ENCODE measurements at places on chromosomes 6 and 20.

GRCh38 chr6:157143171-157143889 lies 180.0 kb downstream of the TMEM242 start:
- ATAC-seq, result peak; percentile 42

- ATAC-seq, result no peak
Observed at GRCh38 chr6:158593670-158594069, 33.8 kb downstream of the TMEM181 start.

- ATAC-seq, result no peak
Observed at GRCh38 chr6:158684311-158684710, 34.5 kb downstream of the SYTL3 start.

DNA sequence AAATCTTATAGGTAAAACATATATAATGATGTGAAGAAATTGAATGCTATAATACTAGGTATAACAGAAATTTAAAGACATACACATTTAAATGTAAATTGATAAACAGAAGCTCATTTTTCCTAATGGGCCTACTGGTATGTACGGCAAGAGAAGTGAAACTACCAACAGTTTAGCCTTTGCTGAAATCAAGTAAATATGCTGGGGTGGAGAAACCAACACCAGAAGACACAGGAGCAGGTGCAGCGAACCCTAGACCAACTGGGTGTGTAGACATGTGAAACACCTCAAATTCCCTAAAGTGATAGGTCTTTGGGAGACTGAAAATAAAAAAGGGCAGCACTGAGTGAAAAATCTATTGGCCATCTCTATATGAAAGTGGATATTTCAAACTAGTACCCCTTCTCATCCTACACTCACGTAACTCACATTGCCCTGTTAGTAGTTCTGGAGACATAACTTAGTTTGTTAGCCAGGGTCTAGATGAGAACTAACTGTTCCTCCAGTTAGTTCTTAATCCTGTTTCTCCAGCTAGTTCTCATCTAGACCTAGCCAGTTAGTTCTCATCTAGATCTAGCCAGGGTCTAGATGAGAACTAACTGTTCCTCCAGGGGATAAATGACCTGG lies 53.1 kb downstream of the SLC35D3 start:
- no peak for ATAC-seq

- ATAC-seq, result no peak
Observed at GRCh38 chr6:161429921-161430490, 156.1 kb upstream of the AGPAT4 start.

DNA sequence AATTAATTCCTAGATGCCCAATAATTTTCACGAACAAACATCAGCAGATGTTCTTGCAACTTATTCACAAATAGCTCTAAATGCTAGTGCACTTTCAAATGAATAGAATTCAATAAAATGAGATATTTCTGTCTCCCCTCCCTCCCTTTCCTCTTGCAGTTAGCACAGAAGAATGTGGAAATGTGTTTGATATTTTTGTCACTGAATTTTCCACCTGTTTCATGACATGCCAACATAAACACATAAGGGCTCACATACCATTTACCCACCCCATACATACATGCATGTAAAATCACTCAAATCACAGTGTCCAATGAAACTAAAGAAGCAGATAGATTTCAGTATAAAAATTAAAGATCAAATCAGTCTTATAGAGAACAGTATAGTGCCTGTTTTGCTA lies 746.9 kb upstream of the MARCKS start:
- ATAC-seq, result no peak

DNA sequence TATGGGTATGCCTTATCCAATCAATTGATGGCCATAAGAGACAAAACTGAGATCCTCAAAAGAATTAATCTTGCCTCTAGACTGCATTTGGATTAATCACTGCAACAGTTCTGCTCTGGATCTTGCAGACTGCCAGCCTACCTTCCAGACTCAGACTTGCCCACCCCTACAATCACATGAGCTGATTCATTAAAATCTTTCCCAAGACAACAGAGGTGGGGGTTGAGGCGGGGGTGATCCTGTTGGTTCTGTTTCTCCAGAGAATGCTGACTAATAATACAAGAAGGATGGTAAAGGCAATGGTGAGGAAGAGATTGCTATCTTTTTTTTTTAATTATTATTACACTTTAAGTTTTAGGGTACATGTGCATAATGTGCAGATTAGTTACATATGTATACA lies 43.7 kb upstream of the MEI4 start:
- no peak for ATAC-seq

- no peak for ATAC-seq
Observed at GRCh38 chr6:21208081-21208795, 385.3 kb upstream of the SOX4 start.

DNA sequence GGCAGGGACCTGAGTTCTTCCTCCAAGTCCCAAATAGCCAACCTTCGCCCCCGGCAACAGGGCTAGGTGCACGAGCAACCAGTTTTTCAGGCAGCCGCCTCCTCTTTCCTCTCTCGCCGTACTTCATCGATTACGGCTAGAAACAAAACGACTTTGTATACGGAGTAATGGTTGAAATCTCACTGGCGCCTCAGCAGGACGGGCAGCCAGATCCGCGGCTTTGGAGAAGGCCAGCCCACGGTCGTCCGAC lies 333 bp upstream of the SMIM13 start:
- peak; percentile 18 for ATAC-seq

DNA sequence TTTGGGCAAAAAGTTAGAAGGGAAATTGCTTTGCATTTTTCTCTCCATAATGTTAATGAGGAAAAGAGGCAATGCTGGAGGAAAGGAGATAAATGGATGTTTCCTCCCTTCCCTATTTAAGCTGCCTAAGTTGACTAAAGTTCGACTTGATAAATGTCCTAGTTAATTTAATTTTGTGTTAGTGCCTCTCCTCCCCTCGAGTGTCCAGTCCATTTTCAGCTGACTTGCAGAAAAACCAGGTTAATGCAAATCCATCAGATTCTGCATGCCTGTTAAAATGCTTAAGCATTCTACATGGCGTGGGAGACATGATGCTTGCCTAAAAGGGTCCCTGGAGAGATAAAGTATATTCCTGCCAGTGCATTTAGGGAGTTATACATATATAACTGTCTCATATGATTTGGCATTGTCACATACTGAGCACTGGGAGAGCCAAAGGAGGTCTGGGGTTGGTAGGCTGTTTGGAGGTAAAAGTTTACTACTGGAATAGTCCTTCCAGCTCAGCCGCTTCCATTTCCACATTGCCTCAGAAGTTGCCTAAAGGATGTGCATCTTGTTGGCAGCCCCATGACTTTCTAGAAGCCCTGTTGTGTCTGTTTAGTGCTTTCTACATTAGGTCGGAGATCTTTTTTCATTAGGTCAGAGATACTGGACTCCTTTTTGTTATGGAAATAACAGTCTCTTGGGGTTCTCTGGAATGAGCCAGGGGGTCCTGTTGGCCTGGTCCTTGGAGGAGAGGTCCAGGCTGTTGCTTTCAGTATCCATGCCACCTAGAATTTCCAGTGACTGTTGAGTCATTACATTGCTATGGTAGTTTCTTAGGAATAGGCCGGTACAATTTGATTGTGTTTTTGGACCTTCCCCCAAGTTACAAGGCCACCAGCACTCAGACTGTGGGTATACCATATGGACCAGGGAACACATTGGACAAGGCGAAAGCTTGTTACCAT lies 30.4 kb downstream of the JARID2 start:
- no peak for ATAC-seq

- ATAC-seq, result no peak
Observed at GRCh38 chr6:107121964-107122495, 6.7 kb upstream of the BEND3 start.

DNA sequence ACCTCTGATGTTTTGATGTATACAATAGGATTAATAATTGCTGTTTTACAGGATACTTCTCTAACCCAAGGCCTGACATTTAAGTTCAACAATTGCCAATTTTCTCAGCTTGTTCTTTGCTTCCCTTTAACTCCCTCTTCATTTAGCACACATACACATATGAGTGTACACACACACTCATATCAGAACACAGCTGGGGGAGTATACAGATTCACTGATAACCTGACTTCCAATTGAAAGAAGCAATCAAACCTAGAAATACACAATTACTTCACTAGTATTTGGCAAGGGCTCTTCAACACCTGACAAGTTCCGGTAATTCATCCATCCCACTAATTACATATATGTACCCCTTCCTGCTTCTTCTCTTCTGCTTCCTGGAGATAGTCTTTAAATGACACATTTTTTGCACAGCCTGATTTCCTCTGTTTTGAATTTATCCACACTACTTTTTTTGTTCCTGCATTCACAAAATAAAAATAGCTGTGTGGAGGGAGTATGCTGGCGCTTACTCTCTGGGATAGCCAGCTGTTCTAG lies 11.2 kb downstream of the UST start:
- no peak for ATAC-seq

DNA sequence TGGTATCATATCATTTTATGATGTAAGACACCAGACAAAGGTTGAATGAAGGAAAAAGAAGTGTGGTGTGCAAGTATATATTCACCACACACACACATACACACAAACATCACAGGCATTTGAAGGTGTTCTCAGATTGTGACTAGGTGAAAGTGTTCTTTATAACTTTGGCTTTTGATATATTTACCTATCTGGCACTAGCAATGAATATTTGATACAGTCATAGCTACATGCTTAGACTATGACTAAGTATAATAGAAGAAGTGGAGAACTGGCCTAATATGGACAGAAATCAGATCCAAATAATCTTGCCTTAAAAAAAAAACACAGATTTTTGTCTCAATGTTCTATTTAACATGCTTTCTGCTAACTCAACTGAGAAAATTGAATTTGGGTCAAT lies 809.9 kb downstream of the KIF16B start:
- no peak for ATAC-seq

- no peak for ATAC-seq
Observed at GRCh38 chr6:110054664-110055386, 76.7 kb downstream of the GPR6 start.

- no peak for ATAC-seq
Observed at GRCh38 chr6:31525553-31525931, 3.2 kb upstream of the MCCD1 start.

GRCh38 chr20:35909796-35910195 lies 44.5 kb downstream of the SCAND1 start:
- no peak for ATAC-seq

- ATAC-seq, result no peak
Observed at GRCh38 chr6:143449082-143449713, 1.3 kb downstream of the ADAT2 start.

GRCh38 chr20:50315586-50316551 lies 125.2 kb downstream of the CEBPB start:
- ATAC-seq, result no peak

- ATAC-seq, result no peak
Observed at GRCh38 chr6:166946125-166946524, 10.2 kb downstream of the RNASET2 start.

DNA sequence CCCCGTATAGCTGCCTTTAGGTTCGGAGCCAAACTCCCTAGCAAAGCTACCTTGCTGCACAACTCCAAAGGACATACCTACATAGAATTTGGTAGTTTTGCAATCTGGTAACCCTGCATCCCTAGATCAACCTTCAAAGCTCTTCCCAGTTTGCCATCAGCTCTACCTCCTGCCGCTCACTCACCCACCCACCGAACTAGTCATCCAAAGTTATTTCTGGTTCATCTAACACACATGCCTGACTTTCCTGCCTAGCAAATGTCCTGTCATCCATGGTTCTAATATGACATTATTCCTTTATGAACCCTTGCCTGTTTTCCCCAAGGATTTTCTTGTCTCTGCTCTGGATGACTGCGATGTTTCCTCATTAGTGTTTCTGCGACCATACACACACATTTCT lies 21.6 kb downstream of the SPAG4 start:
- ATAC-seq, result no peak

DNA sequence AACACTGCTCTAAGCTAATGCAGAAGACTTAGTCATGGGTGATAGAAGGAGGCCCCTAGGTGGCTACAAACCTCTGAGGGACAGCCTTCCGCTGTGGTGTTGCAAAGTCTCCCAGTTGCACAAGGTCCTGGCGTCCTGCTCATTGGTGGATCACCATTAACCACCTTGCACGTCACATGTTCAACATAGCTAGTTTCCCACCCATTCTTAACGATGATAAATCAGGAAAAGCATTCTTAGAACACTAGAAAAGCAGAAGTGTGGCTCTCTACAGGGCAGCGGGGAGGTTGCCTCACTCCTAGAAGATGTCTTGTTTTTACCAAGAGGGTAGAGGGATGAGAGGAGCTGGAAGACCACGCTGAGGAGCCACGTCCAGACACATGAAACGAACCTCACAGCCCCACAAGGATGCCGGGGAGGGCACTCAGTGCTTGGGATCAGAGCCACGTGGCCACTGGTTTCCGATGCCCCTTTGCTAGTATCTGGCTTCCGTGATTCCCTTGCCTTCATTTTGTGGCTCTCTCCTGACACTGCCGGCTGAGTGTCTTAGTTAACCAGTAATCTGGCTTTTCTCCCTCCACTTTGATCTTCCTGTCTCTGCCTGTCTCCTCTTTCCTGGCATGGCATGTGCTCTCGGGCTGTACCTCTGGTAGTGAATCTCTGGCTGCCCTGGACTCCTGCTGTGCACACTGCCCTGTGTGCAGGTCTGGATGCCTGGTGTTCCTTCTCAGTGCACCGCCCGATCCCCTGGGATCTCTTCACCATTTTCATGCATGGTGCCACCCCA lies 91.4 kb upstream of the NEDD9 start:
- ATAC-seq, result peak; percentile 16

- ATAC-seq, result no peak
Observed at GRCh38 chr6:28980137-28980851, 24.8 kb downstream of the ZNF311 start.

DNA sequence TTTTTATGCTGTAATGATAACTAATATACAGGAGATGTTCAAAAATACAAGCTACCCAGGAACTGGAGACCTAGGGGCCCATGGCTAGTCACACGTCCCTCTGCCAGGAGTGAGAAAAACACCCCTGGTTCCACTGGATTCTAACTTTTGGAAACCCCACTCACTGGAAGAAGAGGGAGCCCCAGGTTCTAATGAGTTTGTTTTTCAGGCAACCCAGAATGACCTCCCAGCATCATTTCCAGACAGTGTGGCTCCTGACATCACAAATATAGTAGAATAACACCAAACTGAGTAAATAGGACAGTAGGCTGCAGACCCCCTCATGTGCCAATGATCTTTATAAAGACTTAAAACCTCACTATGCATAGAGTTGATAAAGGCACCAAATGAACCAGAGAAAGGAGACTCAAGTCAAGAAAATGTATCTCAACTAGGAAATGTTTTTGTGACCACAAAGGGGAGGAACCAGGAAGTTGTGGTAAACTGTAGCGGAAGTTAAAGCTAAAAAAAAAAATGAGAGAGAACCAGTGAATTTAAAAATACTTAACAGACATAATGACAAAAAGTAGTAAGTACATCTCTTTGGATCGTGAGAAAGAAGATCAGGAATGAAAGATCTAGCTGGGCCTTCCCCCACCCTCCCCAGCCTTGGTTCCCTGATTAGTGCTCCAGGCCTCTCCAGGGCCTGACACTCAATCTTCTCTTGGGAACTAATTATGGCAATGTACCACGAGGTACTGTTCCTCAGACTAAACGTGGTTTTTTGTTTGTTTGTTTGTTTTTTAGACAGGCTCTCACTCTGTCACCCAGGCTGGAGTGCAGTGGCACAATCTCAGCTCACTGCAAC lies 19.8 kb downstream of the HLA-E start:
- no peak for ATAC-seq

All from gastroesophageal sphincter (tissue), 4 donors.